ENCODE measurements at places on chromosomes 3 and 15.

DNA sequence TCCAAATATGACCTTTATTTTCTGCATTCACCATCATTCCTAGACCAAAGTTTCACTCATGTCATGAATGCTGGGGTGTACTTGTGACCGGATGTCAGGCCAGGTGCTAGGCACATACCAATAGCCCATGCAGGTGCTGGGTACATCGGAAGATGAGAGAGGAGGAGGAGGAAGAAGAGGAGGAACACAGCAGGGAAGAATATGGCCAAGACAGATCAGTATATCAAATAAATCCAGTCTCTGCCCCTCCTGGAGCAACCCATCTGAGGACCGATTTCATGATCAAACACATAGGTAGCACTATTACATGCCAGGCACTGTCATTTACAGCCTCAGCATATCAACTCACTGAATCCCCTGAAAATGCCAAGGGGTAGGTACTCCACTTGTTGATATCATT lies 3.0 kb upstream of the WNT7A start:
- DNase-seq = no peak

DNA sequence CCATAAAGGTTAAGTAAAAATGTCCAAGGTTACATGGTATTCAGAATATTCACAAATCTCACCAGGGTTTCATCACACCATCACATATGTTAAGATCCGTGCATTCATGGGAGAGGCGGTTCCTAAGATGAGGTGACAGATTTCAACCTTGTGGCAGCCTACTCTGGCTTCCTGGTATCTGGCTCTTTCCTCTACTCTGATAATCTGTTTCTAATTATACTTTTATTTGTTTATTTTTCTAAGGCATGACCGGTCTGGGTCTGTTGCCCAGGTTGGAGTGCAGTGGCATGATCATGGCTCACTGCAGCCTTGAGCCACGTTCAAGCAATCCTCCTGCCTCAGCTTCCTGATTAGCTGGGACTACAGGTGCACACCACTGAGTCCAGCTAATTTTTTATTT lies 34.4 kb downstream of the RAF1 start:
- DNase-seq = no peak

GRCh38 chr3:48630407-48630806 lies 4.9 kb downstream of the SLC26A6 start:
- no peak for DNase-seq

DNA sequence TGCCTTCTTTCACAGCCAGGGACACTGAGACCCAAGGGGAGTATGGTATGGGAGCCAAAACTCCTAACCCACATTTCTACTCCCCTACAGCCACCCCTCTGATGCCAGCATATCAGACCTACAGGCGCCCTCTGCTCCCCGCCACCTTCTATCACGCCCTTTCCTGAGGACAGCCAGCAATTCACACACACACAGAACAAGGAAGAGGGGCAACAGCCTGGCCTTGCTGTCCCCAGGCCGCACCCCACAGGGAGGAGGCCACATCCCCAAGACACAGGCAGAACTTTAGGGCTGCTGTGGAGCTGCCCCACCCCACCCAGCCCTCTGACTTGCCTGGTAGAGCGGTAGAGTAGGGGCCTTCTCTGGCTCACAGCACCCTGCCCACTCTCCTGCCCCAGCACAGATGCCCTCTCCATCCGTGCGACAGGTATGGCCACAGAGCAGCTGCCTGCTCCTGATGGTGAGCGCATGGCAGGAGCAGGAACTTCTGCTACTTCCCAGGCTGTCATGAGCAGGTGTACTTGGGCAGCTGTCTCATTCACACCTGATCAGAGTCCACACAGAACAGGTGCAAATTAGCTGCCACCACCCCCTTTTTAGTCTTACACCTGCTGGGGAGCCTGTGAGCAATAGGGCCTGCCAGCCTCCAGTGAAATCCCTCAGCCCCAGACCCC lies 33.4 kb downstream of the CCDC33 start:
- DNase-seq = no peak

- DNase-seq = no peak
These were observed 88.9 kb downstream of the EOMES start for GRCh38 chr3:27633224-27633545.

DNA sequence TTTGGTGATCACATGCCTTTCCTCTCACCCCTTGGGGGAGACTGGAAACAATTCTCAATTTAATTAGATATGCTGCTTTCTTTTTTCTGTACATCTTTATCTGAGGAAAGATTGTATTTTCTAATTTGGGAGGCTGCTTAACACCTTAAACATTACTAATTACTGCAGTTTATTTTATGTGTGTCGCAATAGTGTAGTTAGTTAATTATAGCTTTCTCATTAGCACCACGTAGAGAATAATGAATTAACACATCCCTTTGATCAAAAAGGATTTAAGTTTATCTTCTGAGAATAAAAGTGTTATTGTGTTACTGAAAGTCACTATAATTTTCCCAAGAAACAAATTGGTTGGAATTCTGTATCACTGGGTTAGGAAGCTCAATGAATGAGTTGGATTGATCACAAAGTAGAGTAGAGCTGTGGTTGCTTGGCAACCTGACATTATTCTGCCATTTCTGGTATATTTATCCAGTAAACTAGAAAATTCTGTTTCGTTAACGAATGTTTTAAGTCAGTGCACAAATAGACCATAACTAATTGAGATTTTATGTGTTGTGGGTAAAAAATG lies 4.3 kb downstream of the CHL1 start:
- DNase-seq = no peak

DNA sequence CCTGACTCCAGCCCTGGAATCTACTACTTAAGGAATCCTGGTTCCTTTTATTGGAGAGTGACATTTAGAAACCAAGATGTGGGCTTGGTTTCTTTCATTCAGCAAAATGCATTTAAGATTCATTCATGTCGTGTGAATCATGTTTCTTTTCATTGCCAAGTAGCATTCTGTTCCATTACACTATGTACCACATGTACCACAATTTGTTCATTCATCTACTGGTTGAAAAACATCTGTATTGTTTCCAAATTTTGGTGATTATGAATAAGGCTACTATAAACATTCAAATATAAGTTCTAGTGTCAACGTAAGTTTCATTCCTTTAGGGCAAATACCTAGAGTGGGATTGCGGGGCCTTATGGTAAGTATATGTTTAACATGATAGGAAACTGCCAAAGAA lies 264.2 kb downstream of the VPS13C start:
- DNase-seq = no peak

GRCh38 chr3:186060222-186060621 lies 48.7 kb downstream of the ETV5 start:
- no peak for DNase-seq

GRCh38 chr3:13420045-13420830 lies at the start of gene NUP210:
TSS of gene NUP210 (minus strand) at chr3:13420322. CDS start at chr3:13420226, 96 bp downstream.
- no peak for DNase-seq

GRCh38 chr15:66758844-66759243 lies 56.8 kb downstream of the SMAD6 start:
- DNase-seq = no peak

- no peak for DNase-seq
These were observed 38.6 kb upstream of the APH1B start for GRCh38 chr15:63238796-63239195.

GRCh38 chr3:170128977-170129431 lies 52.5 kb downstream of the PHC3 start:
- no peak for DNase-seq

GRCh38 chr3:48065035-48065434 lies 48.8 kb upstream of the MAP4 start:
- DNase-seq = no peak

- no peak for DNase-seq
These were observed 31.0 kb upstream of the KBTBD12 start for GRCh38 chr3:127884041-127884440.

GRCh38 chr3:155771126-155771525 lies 26.3 kb upstream of the PLCH1 start:
- no peak for DNase-seq

GRCh38 chr15:95616306-95616705 lies 714.2 kb upstream of the NR2F2 start:
- no peak for DNase-seq

DNA sequence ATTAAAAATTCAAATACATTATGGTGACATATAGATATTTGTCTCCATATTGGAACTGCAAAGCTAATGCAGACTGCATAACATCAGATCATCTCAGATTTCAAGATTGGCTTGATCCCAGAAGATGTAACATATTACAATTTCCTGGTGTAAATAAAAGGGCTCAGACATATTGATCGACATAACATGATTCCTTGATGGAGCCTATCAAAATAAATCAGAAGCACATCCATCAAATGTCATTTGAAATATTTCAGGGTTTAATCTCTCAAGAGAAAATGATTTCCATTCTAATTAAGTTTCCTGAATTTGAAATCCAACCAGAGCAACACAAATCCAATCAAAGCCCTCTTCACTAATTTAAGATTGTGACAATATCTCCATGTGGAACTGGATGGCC lies 75.1 kb upstream of the UNC13C start:
- DNase-seq = no peak

DNA sequence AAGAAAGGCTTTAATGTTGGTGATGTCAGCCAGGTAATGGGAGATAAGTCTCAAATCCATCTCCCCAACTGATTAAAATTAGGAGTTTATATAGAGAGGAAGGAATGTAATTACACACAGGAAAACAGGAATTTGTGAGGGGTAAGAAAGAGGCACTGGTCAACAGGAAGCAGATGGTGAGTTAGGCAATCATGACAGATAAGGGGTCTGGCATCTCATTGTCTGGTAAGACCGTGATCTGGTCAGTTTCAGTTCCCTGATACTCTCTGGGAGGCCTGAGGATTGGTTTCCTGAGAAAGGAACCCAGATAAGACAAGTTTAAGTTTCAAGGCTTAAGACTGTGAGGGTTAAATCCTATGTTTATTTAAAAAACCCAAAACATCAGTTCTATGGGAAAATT lies 414.7 kb upstream of the ARRDC4 start:
- DNase-seq = no peak

GRCh38 chr15:58957101-58957973 lies 23.9 kb upstream of the SLTM start:
- no peak for DNase-seq

DNA sequence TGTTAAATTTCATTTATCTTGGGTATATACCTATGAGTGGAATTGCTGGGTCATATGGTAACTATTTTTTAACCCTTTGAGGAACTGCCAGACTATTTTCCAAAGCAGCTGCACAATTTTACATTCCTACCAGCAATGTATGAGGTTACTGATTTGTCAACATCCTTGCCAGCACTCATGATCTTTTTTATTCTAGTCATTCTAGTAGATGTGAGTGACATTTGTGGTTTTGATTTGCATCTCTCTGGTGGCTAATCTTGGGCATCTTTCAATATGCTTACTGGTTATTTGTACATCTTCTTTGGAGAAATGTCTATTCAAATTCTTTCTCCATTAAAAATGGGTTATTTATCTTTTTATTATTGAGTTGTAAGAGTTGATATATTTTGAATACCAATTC lies 21.3 kb upstream of the LRRC58 start:
- no peak for DNase-seq

GRCh38 chr3:179710079-179710478 lies 57.2 kb downstream of the USP13 start:
- no peak for DNase-seq

DNA sequence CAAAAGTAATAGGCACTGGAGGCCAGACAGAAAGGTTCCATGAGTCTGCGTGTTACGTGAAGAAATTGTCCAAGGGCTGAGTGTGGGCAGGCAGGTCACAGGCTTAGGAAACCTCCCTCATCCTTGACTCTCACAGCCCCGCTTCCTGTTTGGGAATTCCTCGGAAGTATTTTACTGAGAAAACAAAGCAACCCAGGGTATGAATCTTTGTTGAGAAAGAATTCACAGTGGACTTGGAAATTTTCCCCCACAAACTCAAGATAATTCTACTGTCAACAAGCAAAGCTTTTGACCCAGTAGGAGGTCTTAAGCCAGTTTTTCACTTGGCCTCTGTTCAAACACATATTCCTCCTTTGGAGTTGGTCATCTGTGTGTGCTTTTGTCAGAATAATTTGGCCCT lies 377.1 kb upstream of the TPM1 start:
- DNase-seq = no peak

- no peak for DNase-seq
These were observed 53.1 kb downstream of the HEG1 start for GRCh38 chr3:125002414-125003368.

DNA sequence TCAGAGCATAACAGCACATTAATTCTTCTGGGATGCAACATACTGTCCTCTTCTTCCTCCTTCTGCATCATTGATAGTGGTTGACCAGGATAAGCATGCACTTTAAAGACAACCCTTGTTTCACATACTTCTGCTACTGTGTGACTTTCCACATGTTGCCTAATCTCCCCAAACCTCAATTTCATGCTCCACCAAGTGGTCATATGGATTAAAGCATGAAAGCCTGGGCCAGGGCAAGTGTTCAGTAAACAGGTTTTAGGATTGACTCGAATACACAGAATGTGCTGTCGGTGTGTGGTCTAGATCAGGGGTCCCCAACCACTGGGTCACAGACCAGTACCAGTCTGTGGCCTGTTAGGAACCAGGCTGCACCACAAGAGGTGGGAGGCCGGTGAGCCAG lies 22.5 kb upstream of the BFSP2 start:
- no peak for DNase-seq

DNA sequence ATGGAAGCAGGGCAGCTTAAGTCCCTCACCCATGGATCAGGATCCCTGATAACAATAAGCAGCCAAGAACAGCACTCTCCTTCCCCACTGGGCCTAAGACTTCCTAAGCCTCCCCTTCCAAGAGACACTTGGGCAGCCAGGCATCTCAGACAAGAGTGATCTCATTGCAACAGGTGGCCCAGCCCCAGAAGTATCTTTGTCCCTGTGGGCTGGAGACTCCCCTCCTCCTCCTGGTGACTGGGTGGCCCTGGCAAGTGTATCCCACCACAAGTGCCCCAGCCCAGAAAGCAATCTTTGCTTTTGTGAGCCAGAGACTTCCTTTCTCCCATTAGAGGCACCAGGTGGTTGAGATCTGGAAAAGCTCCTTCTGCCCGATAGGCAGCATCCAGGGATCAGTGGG lies 40.7 kb upstream of the POMGNT2 start:
- no peak for DNase-seq

DNA sequence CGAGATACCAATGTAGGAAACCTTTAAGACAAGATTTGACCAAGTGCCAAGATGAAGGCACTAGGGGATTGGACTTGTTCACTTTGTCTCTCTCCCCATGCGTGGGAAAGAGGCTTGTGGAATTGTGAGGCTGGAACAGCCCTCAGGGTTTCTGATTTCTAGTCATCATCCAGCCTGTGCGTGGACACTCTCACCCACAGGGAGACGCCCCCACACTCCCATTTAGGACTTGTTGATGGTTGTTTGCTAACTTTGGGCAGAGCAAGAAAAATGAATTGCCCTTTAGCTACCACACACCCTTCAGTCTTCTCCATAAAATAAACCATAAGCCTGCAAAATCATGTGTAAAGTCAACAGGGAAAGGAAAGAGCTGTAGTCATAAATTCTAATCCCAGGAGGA lies 18.4 kb downstream of the ACKR2 start:
- DNase-seq = no peak

GRCh38 chr15:60793656-60794055 lies 314.7 kb upstream of the ICE2 start:
- DNase-seq = no peak

- DNase-seq = no peak
These were observed 5.7 kb downstream of the RAD54L2 start for GRCh38 chr3:51544011-51544775.
